Colonic mucosa (tissue), 4 donors: ENCODE measurements at places on chromosomes 12 and 14. TPM values are rescaled to one million over a fixed set of nuclear protein-coding genes. Genes with fewer than 3 reads are reported as not detected.

The KRT72 gene
- 0.25 TPM for total RNA-seq

The PLA2G1B gene
- total RNA-seq: 5.0 TPM

The SDSL gene
- total RNA-seq: 14.2 TPM

The SLC6A15 gene
- 1.1 TPM for total RNA-seq

The SPIC gene
- total RNA-seq: not detected

The CMA1 gene
- 1.3 TPM for total RNA-seq
